SJSA1 (cell line): ENCODE measurements at places on chromosomes 4 and X. TPM values are rescaled to one million over a fixed set of nuclear protein-coding genes. Genes with fewer than 3 reads are reported as not detected.

GRCh38 chrX:36583674-36584073 lies 424.5 kb upstream of the FAM47C start:
- no peak for DNase-seq

DNA sequence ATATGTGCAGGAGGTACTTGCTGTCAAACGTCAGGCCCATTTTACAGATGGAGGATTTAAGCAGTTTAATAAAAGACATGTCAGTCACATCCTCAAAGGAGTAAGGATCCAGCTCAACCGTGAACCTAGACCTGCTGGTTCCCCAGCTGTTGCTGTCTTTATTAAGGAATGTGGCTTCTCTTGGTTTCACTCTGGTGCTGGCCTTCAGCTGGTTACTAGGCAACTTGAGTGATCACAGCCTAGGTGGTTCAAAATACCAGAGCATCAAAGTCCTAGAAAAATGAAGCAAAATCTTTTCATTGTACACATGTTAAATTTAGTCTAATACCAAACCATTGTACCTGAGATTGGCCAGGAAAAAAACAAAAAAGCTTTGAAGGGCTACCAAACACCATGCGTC lies 32.7 kb upstream of the GLRA2 start:
- DNase-seq: no peak

Gene MAGEB17
- total RNA-seq: 0.11 TPM in 1 of 2 replicates, not detected in the other

Gene BTC
- not detected in 2 replicates for total RNA-seq

Gene ACTRT1
- total RNA-seq: not detected in 2 replicates

DNA sequence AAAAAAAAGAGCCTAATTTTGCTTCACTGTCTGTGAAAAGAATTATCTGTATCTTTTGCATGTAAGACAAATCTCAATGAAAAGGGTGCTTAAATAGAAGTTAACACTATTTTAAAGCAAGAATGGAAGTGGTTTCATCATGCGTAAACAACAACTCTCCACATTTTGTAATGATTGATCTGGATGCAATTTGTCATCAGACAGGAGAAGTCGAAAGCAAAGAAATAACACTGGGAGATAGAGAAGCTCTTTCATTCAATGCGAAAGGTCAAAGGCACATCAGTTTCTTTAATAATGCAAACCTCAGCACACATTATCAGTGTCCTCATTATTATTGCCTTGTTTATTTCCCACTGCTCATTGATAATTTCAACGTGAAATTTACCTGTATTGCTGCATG lies 8.8 kb downstream of the KLKB1 start:
- no peak for DNase-seq

Gene LPAR4
- total RNA-seq: 0.61 and 2.4 TPM in 2 replicates

- DNase-seq: no peak
These were observed 323.6 kb downstream of the NR3C2 start for GRCh38 chr4:148118633-148119032.

Gene FGF13
- 5.0 and 7.0 TPM in 2 replicates for total RNA-seq

Gene ATP6AP2
- 105 and 116 TPM in 2 replicates for total RNA-seq

Gene ETNPPL
- not detected in 2 replicates for total RNA-seq

DNA sequence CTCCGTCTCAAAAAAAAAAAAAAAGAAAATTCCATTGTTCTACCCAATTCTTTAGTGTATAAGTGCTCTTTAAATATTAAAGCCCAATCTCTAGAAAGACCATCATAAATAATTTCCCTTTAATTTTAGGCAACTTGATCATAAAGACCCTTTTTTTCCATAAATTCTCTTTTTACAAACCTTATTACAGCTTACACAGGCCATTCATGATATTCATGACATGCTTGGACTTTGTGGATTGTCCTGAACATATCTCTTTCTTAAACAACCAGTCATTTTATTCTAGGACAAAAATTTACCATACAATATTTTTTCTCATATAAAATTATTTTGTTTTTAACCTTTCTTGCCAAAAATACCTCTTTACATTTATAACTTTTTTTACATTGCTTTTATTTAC lies 30.5 kb downstream of the TLR8 start:
- DNase-seq: no peak

Gene MRPS18C
- 19.0 and 55.2 TPM in 2 replicates for total RNA-seq

Gene MAGEB10
- not detected in 2 replicates for total RNA-seq

Gene PRSS12
- 9.7 and 15.6 TPM in 2 replicates for total RNA-seq
